ENCODE measurements at places on chromosomes 4 and X.

DNA sequence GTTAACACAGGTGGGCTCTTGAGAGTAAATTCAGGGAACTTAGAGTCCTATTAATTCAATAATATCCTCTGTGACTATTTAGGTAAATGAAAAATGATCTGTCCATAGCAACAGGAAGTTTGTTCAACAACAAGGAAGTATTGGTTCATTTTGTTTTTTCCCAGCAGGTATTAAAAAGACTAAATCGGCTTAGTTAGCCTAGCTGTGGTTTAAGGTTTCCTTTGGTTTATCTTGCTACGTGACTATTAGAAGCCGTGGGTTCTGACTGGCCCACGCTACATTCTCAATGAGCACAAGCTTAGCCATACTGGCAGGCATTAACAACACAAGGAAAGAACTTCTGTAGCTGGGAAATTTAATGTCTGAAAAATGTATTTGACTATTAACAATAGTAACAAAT lies 168.8 kb upstream of the HS3ST1 start:
- DNase-seq: no peak

- no peak for DNase-seq
Measured at GRCh38 chr4:99410075-99410474, 25.1 kb downstream of the ADH7 start.

- DNase-seq: no peak
Measured at GRCh38 chr4:41709844-41710481, 38.6 kb downstream of the PHOX2B start.

GRCh38 chrX:123899701-123900100 lies 39.8 kb downstream of the XIAP start:
- DNase-seq: no peak

GRCh38 chr4:156497486-156497885 lies 474.1 kb downstream of the PDGFC start:
- DNase-seq: no peak

DNA sequence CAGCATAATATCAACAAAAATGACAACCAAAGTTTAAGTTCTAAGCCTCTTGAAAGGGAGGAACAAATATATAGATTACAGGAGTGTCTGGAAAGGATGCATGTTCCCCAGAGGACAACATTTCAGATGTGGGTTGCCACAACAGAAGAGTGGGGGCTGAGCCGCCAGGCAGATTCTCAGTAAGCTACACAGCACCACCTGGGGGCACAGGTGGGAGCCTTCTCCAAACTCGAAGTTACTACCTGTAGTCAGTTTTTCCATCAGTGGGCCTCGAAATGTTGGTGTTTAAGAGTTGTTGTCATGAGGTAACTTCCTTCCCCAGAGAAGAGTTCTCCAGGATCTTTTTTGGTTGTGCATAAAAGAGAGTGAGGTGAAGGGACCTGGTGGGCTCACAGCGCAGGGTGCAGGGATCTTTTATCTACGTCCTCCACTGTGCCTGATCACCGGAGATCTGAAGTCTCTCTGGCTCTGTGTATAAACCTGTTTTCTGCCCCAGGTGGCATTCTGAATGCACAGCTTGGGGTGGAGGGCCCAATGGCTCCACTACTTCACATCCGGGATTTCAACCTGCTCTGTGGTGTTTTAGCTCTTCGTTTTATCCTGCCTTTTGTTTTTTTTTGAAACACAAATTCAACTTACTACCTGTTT lies 58.4 kb upstream of the STS start:
- peak; percentile 53 for DNase-seq

GRCh38 chr4:167721617-167722486 lies 370.5 kb upstream of the ANXA10 start:
- no peak for DNase-seq

DNA sequence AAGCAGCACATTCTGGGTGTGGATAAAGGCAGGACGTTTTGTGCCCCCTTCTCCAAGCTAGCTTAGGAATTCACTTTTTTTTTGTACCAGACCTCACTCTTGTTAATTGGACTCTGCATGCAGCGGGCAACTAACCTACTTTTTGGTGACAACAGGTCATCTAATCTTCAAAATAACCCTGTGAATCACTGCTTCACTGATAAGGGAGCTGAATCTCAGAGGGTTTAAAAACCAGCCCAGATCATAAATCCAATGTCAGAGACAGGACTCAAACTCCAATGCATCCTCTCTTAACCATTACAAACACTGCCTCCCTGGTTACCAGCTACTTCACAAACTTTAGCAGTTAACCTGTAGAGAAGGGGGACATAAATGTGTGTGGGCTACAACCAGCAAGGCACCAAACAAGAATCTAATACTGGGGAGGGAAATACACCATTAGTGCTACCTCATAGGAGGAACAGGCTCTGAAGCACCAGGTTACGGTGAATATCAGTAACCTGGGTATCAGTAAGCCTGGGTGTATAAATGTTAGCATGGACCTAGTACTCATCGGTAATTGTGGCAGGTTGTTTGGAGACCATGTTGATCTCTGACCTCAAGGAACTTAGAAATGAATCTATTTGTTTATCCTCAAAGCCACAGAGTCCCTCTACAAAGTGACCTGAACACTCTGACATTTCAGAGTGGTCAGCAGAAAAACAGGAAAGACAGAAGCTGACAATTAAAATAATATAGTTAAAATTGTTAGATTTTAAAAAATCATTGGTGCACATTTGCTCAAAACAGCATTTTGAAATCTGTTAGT lies 2.6 kb downstream of the TIFA start:
- no peak for DNase-seq

DNA sequence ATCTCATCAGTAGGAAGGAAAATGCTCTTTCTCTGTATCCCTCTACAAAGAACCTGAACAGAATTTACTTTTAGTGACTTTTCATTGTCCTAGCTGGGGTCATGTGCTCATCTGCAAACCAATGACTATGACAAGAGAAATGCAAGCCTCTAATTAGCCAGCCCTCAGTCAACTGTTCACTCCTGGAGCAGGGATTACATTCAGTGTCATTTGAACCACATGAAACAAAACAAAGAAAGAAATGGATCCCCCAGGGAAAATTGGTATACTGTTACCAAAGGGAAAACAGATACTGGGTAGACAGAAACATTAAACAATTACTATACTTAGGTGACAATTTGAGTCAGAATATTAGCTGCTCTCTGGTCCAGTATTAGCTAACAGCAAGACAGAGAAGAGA lies 173.6 kb downstream of the RCHY1 start:
- DNase-seq: no peak

- DNase-seq: no peak
Measured at GRCh38 chr4:8559524-8560264, 20.5 kb upstream of the GPR78 start.

GRCh38 chr4:34790131-34790530 lies 1454.2 kb downstream of the ARAP2 start:
- DNase-seq: no peak

DNA sequence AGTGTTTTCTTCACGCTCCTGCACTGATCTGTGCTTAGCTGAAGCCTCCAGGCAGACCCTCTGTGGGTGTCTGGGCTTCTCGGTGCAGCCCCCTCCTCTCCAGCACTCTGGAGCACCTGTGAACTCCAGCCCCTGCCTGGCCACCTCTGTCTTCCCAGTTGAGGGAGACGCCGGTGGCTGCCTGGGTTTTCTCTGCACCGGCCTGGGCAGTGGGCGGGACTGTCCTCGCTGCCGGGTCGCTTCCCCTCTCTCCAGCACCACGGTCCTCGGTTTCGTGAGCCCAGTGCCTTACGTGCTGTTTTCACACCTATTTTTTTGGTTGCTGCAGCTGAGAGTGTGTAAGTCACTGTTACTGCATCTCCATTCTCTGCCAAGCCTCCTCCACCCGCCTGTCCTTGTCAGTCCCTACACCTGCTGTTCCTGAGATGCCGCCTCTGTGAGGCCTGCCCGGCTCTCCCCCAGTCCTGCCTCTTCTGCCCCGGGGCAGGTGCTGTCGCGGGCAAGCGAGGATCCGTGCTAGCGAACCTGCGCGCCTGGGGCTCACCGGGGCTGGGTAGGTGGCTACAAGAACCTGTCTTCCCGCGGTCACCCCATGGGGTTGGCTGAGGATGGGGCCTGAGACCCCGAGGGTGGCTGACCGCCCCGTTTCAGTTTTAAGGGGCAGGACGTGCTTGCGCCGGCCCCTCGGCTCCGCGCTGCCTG lies 2.4 kb upstream of the FGFRL1 start:
- peak; percentile 43 for DNase-seq

DNA sequence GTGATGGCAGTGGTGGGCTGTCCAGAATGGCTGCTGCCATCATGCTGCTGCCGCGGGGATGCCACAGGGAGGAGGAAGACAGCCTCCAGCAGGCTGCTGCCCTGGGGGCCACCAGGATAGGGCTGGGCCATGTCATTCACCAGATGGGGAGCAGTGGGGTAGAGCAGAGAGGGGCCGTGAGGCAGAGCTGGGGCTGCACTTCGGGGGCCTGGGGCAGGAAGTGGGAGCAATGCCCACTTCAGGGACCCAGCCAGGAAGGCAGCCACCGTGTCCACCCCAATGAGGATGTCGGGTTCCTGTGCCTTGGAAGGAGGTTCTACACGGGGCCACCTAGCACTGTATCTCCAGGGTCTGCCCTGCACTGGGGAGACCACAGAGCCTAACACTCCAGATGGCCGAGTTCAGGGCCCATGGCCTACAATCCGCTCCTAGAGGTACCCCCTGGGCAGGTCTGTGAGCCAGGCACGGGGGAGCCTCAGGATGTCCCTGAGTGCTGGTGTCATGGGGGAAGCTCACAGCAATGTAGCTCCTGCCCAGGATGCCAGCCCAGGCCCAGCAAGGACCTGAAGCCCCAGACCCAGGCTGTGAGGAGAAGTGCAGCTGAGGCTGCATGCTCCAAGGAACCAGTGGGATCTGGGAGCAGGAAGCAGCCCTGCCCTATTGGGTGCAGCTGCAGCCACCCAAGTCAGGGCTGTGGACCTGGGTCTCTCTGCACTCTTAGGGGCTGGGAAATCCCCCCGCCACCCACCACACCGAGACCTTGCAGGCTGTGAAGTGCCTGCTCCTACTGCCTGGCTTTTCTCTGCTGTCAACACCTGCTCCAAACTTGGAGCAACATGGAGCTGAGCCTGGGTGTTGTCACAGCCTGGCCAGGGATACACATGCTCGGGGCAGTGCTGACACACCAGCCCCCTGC lies 140.3 kb downstream of the PDHA2 start:
- no peak for DNase-seq

DNA sequence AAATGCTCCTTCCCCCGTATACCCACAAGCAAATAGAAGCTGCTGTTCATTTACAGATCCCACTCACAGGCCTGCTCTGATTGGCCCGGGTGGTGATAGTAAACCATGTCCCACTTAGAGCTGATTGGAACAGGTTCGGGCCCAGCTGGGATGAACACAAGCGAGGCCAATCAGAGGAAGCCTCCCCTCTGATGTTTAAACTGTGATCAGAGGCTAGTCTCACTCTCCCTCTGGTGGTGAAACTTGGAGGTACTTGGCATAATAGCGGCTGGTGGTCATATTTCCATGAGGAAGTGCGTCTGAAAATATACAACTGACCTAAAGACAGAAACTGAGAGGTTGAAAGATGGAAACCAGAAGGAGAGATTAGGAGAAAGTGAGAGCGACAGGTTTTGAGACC lies 51.5 kb upstream of the TRPC3 start:
- DNase-seq: peak; percentile 17

- DNase-seq: peak; percentile 83
Measured at GRCh38 chrX:18984381-18985185, 669 bp upstream of the PHKA2 start.

- no peak for DNase-seq
Measured at GRCh38 chr4:19983072-19983471, 268.6 kb upstream of the SLIT2 start.

GRCh38 chr4:126859314-126859713 lies 773.4 kb upstream of the INTU start:
- no peak for DNase-seq

DNA sequence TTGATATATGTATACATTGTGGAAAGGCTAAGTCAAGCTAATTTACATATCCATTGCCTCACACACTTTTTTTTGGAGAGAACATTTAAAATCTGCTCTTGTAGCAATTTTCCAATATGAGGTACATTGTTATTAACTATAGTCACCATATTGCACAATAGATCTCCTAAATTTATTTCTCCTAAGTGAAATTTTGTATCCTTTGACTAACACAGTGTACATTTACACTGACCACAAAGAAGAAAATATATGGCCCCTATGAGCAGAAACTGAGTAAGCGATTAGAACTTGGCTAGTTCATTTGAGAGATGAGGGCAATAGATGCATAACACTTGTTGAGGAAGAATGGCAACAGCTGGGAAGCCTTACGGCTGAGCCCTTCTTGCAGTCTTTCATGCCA lies 20.3 kb upstream of the GUCY1B1 start:
- no peak for DNase-seq

DNA sequence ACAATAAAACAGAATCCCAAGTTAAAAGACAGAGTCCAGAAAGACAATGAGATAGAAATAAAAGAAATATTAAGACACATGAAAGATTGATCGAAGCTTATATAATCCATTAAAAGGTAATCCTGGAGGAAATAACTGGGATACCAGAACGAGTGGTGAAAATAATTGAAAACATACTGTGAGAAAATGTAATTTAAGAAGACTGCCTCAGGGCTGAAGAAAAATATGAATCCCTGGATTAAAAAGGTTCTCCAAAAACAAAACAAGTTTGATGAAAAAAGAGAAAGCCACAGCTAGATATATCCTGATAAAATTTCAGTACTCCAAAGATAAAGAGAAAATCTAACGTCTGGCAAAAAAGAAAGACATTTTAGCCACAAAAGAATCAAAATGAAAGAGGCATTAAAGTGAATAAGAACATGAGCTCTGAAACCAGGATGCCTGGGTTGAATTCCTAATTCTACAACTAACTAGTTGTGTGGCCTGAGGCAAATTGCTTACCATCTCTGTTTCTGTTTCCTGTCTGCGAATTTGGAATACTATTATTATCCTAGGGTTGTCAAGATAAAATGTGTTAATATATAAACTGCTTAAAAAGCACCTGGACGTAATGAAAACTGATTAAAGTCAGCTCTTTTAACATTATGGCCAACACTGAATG lies 5.5 kb downstream of the DDX60L start:
- DNase-seq: no peak

GRCh38 chr4:8023696-8024033 lies 84.0 kb upstream of the AFAP1 start:
- DNase-seq: no peak

- DNase-seq: no peak
Measured at GRCh38 chrX:17403972-17404371, 29.0 kb downstream of the NHS start.

GRCh38 chr4:15714141-15714540 lies 11.3 kb downstream of the BST1 start:
- no peak for DNase-seq

GRCh38 chr4:118221227-118221800 lies 131.5 kb downstream of the PRSS12 start:
- no peak for DNase-seq

GRCh38 chr4:8191136-8191747 lies 7.8 kb upstream of the SH3TC1 start:
- no peak for DNase-seq

Measured in activated CD4-positive, alpha-beta T cell treated with anti-CD3 and anti-CD28 coated beads, Interleukin-2, amount 10 ng/mL, durations not matched to agents 7 days and 5 days (primary cell).